ENCODE measurements at places on chromosomes 4 and X.

GRCh38 chr4:15234856-15235126, 193.0 kb upstream of the C1QTNF7 start:
- DNase-seq, result no peak

- DNase-seq, result no peak
These were observed 194.5 kb upstream of the ARSJ start for GRCh38 chr4:114173968-114174367.

GRCh38 chrX:133702230-133702629, 283.2 kb downstream of the GPC3 start:
- DNase-seq, result no peak

DNA sequence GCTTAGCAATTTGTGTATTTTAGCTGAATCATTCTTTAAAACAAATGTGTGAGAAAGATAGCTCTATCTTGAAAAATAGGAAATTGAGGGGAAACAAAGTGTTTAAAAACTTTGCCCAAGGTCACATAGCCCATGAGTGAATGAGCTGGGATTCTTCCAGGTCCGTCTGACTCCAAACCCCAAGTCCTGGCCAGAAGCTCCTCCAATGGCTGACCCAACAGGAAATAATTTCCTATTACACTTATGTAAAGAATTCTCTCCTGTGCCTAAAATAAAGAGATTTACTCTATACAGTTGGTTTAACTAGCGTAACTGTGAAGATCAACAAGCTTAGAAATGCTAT, 287.6 kb downstream of the ARHGAP24 start:
- DNase-seq, result no peak

GRCh38 chr4:180052629-180053028, 2190.6 kb upstream of the TENM3 start:
- no peak for DNase-seq

- DNase-seq, result no peak
These were observed 8.7 kb downstream of the PYURF start for GRCh38 chr4:88514557-88515511.

DNA sequence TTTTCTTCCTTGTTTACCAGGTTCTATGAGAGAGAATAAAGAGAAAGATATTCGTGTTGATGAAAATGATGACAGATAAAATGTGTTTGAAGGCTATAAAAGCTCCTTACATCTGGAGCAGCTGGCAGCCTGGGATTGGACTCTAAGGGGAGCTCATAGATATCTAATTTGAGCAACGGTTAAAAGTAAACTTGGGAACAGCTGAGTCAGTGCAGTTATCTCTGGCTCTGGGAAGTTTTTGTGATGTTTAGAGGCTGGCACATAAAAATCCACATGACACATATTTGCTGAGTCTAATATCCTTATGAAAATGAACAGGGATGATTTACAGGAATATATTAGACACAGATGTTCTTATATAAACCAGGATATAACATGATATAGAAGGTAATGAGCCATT, 331.8 kb upstream of the TENM3 start:
- DNase-seq, result no peak

GRCh38 chr4:85457752-85458467, 17.0 kb upstream of the ARHGAP24 start:
- DNase-seq, result no peak

DNA sequence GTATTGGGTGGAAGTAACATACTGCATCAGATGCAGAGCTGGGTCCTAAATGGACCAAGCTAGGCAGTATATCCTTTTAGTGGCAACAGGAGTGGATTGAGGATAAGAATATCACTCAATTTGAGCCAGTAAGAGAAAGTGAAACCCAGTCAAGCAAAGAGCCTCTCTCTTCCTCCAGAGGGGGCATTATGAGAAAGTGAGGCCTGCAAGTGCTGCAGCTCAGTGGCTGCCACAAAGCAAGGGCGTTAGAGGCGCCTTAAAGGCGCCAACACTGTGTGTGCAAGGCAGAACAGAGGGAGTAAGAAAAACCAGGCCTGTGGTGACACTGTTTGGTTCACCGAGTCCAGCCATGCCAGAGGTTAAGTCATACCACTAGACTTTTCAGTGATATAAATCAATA, 17.5 kb downstream of the STX18 start:
- no peak for DNase-seq

GRCh38 chr4:82744284-82744968, 54.2 kb downstream of the SCD5 start:
- no peak for DNase-seq

GRCh38 chrX:23954396-23954795, 46.6 kb downstream of the CXorf58 start:
- no peak for DNase-seq

DNA sequence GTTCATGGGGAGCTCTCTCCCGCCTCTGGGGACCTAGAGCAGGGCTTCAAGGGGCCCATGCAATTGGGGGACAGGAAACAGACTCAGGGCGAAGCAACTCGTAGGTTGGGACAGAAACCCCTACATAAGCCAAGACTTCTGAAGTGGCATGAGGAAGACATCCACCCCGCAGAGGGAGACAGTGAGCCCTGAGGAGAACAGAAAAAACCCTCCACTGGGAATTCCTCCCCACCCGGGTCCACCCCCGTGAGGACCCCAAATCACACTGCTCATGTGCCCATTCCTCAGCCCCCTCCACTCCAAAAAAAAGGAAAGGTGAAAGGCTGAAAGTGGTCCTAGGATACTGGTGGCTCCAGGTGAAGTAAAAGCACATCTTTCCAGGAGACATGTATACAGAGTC, 74.0 kb downstream of the CPZ start:
- no peak for DNase-seq

- no peak for DNase-seq
These were observed 26.4 kb upstream of the ARSJ start for GRCh38 chr4:114005569-114006442.
